ENCODE measurements at places on chromosomes 11 and 22. TPM values are rescaled to one million over a fixed set of nuclear protein-coding genes. Genes with fewer than 3 reads are reported as not detected.
A peak's percentile ranks its signal among the peaks of the same experiment; 100 is the strongest.

Gene SNX15
- 16.4 TPM for polyA plus RNA-seq

Gene NPTXR
- 1.0 TPM for polyA plus RNA-seq

Gene CCS
- 41.1 TPM for polyA plus RNA-seq

Gene FAM180B
- not detected for polyA plus RNA-seq

GRCh38 chr11:72058416-72059034 is 21.8 kb downstream of the NUMA1 start:
- DNase-seq = no peak

DNA sequence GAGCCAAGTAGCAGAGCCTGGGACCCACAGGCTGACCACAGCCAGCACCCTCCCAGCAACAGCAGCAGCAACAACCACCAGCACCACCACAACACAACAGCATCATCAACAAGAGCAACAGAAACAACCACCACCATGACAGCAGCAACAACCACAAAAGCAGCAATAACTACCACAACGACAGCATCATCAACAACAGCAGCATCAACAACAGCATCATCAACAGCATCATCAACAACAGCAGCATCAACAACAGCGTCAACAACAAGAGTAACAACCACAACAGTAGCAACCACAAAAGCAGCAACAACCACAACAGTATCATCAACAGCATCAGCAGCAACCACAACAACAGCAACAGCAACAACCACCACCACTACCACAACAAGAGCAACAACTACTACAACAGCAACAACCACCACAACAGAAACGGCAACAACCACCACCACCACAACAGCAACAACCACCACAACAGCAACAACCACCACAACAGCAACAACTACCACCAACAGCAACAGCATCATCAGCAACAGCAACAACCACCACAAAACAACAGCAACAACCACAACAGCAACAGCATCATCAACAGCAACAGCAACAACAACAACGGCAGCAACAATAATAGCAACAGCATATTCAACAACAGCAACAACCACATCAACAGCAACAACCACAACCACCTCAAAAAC is 22.1 kb upstream of the FGF3 start:
- no peak for DNase-seq

DNA sequence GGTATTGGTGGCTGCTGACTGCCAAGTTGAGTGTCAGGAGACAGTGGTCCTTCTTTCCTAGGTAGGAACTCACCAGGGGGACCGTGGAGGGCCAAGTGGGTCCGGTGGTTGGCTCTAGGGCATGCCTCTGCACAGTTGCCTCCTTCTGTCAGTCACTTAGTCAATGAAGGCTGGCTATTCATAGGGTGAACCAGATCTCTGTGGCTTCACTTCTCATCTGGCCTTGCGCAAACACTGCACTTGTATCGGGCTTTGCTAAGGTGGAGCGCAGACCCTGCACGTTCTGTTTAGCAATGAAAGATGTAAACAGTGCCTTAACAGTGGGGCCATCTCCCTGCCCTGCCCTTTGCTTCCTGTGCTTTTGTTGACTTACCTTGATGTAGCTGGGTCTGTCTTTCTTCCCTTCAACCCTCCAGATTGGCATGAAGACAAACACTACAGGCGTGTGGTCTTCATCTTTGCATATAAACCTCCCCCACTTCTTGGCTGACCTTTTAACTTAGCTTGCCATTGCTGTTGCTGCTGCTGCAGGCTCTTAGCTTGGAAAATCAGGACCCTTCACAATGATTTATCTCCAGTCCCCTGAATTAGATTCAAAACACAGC is 6.7 kb upstream of the SORL1-AS1 start:
- DNase-seq = peak; percentile 51
